Colonic mucosa (tissue), 4 donors: ENCODE measurements at places on chromosomes 3 and 15.

DNA sequence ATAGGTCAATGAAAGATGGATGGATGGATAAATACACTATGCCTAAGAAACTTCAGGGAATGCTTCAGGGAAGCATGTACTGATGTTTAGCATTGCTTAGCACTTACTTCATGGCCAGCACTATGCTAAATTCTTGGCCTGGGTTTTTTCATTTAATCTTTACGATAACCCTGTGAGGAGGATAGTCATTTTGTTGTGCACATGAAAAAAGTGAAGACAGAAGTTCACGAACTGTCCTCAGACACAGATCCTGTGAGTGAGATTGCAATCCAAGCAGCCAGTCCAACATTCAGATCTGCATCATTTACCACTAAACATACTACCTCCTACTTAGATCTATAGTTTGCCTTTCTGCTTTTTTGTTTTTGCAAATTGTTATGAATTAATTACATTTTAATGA, 510.8 kb upstream of the AGTR1 start:
- no peaks in the 10 kb centered on the region for H3K27me3 ChIP-seq
- H3K27ac ChIP-seq = no peak overlapping the region
- H3K4me3 ChIP-seq = no peak overlapping the region
- no peaks in the 10 kb centered on the region for H3K36me3 ChIP-seq
- no peaks in the 10 kb centered on the region for H3K4me1 ChIP-seq
- no peak for DNase-seq

GRCh38 chr15:50744601-50745000, 20.9 kb downstream of the SPPL2A start:
- H3K4me1 ChIP-seq = no peaks in the 10 kb centered on the region
- DNase-seq = no peak
- H3K36me3 ChIP-seq = peaks cover 13% of the 10 kb centered on the region
- no peak overlapping the region for H3K4me3 ChIP-seq

DNA sequence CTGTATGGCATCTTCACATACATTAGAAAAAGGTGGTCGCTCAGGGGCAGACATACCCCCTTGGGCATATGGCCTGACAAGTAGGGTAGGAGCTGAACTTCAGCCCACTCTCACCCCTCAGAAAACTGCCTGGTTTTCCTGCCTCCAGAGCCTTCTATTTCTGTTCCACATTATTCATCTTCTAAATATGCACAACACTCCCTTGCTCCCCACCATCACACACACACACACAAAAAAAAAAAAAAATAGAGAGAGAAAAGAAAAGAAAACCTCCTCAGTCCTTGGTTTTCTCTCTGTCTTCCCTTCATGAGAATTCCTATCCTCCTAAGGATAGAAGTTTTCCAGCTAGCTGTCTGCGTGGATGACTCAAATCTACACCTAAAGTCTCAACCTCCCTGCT, 5.6 kb upstream of the ROPN1 start:
- no peak overlapping the region for H3K4me3 ChIP-seq
- no peak overlapping the region for H3K27ac ChIP-seq
- no peaks in the 10 kb centered on the region for H3K4me1 ChIP-seq
- no peak for DNase-seq
- no peaks in the 10 kb centered on the region for H3K27me3 ChIP-seq
- H3K36me3 ChIP-seq = no peaks in the 10 kb centered on the region

- no peaks in the 10 kb centered on the region for H3K27me3 ChIP-seq
- no peak overlapping the region for H3K4me3 ChIP-seq
- H3K36me3 ChIP-seq = no peaks in the 10 kb centered on the region
- no peak overlapping the region for H3K27ac ChIP-seq
- DNase-seq = no peak
- H3K4me1 ChIP-seq = no peaks in the 10 kb centered on the region
These were observed 130.2 kb upstream of the SGO1 start for GRCh38 chr3:20316238-20316637.

DNA sequence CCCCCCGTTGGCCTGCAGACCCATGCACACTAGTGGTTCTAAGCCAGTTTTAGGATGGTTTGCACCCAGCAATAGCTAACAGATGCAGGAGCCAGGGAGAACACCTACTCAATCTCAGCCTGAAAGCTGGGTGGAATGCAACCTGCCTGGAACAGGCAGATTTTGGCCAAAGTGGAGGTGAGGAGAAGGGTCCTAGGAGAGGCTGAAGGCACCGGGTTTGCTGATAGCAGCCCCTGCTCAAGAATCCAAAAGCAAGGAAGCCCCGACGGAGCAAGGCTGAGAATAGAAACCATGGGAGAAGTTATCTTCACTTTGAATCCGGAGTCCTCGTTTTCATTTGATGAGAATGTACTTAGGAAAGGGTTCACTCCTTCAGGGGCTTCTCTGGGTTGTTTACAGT, 9.9 kb downstream of the RRP9 start:
- DNase-seq = no peak
- no peaks in the 10 kb centered on the region for H3K27me3 ChIP-seq
- no peaks in the 10 kb centered on the region for H3K4me1 ChIP-seq
- H3K27ac ChIP-seq = no peak overlapping the region

DNA sequence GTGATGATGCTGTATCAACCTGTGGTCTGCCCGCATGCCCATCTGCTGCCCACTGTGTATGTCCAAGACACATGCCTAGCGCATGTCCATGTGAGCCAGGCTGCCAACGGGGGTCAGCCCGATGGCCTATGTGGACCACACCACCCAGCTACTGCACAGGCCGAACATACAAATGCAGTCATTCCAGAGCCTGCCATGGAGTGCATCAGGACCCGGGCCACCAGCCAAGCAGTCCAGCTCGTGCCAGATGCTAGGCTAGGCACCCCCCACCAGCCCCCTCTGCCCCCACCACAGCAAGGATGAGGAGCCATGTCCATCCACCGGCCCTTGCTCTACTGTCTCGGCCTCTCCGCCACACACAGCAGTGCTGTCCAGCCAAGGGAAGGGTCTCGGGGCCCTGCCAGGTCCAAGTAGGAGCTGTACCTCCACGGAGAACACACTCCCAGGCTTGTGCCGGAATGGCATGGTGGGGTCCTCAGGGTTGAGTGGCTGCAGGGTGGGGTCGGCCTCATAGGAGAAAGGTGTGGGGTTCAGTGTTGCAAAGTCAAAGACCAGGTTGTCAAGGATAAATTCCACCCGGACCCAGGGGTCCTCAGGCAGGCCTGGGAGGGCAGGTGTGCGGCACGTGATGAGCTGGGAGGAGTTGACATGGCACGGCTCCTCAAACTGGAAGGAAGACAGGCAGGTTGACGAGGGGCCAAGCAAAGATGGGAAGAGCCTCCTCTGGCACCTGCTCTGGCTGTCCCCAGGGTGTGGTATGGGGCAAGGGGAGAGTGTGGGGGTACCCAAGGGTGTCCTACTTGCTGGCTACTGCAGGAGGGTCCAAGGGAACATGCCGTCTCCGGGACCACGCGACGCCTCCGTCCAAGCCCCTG, 15.3 kb downstream of the PLXNB1 start:
- no peak for DNase-seq
- H3K27me3 ChIP-seq = no peaks in the 10 kb centered on the region
- H3K36me3 ChIP-seq = peaks cover 14% of the 10 kb centered on the region
- no peaks in the 10 kb centered on the region for H3K4me1 ChIP-seq
- H3K27ac ChIP-seq = no peak overlapping the region

- no peaks in the 10 kb centered on the region for H3K27me3 ChIP-seq
- no peaks in the 10 kb centered on the region for H3K36me3 ChIP-seq
- peak overlapping the region; percentile 98 for H3K27ac ChIP-seq
- peak; percentile 83 for DNase-seq
- H3K4me1 ChIP-seq = no peaks in the 10 kb centered on the region
These were observed 922 bp downstream of the RAB11A start for GRCh38 chr15:65869954-65870871.

DNA sequence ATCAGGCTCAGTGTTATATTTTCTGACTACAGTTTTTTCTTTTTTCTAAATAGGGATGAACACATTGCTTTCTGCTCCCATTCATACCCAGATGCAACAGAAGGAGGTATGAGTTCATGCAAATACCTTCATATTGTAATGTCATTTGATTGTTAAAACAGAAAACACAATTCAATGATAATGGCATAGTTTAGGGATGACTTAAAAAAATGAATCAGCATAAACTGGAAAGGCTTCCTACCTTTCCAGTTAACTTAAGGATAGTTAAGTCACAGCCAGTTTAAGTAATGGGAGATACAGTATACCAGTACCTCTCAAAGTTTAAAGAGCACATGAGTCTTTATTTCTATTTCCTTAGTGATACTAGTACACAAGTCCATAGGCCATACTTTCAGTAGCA, 24.9 kb downstream of the KNL1 start:
- H3K27ac ChIP-seq = no peak overlapping the region
- H3K4me1 ChIP-seq = no peaks in the 10 kb centered on the region
- H3K4me3 ChIP-seq = no peak overlapping the region

- H3K4me1 ChIP-seq = no peaks in the 10 kb centered on the region
- H3K36me3 ChIP-seq = no peaks in the 10 kb centered on the region
- no peak overlapping the region for H3K27ac ChIP-seq
- no peak overlapping the region for H3K4me3 ChIP-seq
These were observed 218.3 kb upstream of the CFAP20DC start for GRCh38 chr3:59268170-59268569.

DNA sequence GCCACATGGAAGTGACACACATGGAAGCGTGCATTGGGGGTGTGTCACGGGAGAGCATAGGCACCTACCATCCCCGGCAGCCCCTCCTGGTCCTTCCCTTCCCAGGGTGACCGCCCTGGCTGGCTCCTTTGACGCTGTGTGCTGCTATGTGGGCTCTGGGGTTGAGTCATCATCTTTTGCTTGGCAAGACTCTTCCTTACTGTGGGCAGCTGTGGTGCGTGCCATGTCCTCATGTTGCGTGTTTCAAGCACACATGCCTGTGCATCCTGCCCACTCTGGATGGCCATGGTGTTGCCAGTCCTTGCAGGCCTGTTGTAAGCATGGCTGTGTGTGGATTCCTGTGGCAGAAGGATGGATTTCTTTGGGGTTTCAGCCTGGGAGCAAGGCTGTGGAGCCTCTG, 14.0 kb downstream of the PLXNA1 start:
- H3K36me3 ChIP-seq = no peaks in the 10 kb centered on the region
- H3K4me3 ChIP-seq = no peak overlapping the region
- H3K27me3 ChIP-seq = no peaks in the 10 kb centered on the region
- H3K4me1 ChIP-seq = no peaks in the 10 kb centered on the region

- no peak for DNase-seq
- H3K36me3 ChIP-seq = no peaks in the 10 kb centered on the region
- no peaks in the 10 kb centered on the region for H3K4me1 ChIP-seq
- H3K4me3 ChIP-seq = no peak overlapping the region
- no peaks in the 10 kb centered on the region for H3K27me3 ChIP-seq
- H3K27ac ChIP-seq = no peak overlapping the region
These were observed 46.3 kb upstream of the C2CD4B start for GRCh38 chr15:62211348-62211747.
